ENCODE measurements at places on chromosomes 16 and 17.

- no peak for DNase-seq
These were observed 10.1 kb upstream of the SPOP start for GRCh38 chr17:49687878-49688491.

GRCh38 chr16:15946257-15947044, 3.0 kb upstream of the ABCC1 start:
- no peak for DNase-seq

GRCh38 chr16:66569131-66569530, 2.9 kb downstream of the CMTM1 start:
- no peak for DNase-seq

DNA sequence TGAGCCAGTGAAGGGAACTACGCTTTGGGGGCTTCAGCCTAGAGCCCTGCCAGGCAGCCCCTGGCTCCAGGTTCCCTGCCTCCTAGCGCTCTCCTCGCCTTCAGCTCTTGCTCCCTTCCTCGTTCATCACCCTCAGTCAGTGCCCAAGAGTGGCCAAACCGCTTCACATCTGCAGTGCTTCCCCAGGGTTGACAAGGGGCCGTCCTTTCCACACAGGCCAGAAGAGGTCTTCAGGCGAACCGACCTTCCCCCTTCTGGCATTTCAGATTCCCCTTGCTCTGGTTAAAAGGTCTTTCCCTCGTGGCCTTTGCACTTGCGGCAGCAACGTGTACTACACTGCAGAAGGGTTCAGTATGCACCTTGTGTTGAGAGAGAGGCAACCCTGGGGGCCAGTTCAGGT, 4.1 kb downstream of the RASD1 start:
- DNase-seq = no peak

DNA sequence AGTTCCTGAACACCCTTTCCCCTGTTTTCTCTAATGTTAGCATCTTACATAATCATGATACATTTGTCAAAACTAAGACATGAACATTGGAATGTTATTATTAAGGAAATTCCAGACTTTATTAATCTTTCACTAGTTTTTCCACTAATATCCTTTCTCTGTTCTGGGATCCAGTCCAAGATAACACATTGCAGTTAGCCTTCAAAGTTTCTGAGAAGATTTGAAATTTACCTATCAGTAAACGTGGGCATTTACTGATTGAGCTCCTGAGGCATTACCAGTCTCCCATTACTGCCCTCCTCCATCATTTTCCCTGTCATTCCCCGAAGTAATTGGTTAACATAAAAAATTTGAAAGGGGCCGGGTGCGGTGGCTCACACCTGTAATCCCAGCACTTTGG, 5.7 kb upstream of the CD300LG start:
- DNase-seq = no peak

DNA sequence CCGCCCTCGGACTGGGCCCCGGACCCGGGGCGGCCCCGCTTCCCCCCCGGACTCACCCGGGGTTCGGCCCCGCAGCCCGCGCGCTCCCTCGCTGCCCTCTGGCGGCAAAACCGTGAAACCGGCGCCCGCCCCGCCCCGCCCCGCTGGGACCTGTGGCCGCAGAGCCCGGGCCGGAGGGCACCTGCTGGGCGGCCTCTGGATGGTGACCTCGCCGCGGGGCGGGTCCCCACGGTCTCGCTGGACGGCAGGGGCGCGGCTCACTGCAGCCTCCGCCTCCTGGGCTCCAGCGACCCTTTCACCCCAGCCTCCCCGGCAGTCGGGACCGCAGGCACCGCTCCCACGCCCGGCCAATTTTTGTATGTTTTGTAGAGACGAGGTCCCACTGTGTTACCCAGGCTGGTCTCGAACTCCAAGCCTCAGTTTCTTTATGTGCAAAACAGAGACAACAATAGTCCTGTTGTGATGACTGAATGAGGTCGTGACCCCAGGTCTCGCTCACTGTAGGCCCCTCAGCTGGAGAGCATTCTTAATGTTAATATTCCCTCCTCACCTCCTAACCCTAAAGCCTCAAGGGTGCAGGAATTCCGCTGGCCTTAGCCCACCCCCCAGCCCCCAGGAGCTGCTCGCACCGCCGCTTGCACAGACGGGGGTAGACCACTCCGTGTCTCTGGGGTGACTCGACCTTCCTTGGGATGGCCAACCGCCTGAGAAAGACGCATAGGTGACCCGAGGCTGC, 33.7 kb upstream of the RPH3AL start:
- DNase-seq = peak; percentile 77

DNA sequence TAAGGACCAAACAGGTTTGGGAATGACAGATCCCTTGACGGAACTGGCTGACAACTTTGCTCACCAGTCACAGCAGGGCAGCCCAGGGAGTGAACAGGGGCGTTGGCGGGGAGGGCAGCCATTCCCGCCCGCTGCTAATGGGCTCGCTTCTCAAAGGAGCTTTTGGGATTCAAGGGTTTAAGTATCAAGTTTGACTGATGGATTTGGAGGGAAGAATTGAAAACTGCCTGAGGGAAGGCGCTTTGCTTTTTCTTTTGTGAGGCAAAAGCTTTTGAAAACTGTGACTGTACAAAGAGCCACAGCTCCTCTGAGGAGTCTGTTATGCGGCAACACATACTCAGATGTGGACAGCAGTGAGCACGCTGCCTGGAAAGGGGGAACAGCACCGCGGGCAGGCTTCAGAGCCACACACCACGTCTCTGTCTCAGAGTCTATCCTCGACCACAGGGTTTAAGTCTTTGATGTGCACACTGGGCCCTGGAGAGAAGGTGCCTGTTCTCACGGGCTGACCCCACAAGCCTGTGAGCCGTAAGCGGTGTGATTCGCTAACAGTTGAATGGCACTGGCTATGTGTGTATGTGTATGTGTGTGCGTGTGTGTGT, 79.9 kb upstream of the HSBP1 start:
- DNase-seq = no peak

- no peak for DNase-seq
These were observed 2.0 kb downstream of the RAC3 start for GRCh38 chr17:82033359-82034085.
